ENCODE measurements at places on chromosomes 13 and 19. TPM values are rescaled to one million over a fixed set of nuclear protein-coding genes. Genes with fewer than 3 reads are reported as not detected.
A peak's percentile ranks its signal among the peaks of the same experiment; 100 is the strongest.

- no peak overlapping the region for H3K4me3 ChIP-seq
- no peaks in the 10 kb centered on the region for H3K27me3 ChIP-seq
- DNase-seq, result no peak
- no peak overlapping the region for H3K27ac ChIP-seq
- H3K36me3 ChIP-seq, result peaks cover 41% of the 10 kb centered on the region
Observed at GRCh38 chr13:41222259-41222852, 28.0 kb upstream of the KBTBD7 start.

DNA sequence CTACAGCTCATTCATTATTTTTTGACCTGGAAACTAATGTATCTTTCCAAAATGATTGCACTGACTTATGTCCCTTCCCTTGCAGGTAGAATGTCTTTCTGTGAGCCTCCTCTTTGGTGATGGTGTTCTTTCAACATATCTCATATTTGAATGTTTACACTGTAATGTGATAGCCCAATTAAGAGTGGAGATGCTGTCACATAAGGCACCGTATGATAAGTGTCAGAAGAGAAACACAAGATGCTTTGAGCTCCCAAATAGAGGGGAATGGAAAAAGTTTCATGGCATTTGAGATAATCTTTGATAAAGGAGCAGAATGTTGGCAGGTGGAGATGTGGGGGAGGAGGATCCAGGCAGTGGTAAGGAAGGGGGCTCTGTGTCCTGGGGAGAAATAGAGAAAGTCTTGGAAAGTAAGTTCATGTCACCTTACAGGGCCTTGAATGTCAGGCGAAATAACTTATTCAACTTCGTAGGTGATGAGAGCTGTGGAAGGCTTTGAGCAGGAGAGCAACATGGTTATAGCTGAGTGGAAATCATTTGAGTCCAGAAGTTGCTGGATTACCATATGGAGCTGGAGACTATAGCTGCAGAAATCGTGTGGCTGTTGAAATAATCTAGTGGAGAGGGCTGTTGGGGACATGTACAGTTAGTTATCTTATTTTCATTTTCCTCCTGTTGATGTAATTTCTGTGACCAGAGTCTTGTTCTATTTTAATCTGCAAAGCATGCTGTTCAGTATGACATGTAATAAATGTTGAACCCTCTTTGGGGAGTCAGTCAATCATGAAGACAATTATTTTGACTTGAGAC lies 10.3 kb upstream of the RNF113B start:
- H3K4me3 ChIP-seq, result no peak overlapping the region
- no peaks in the 10 kb centered on the region for H3K36me3 ChIP-seq
- DNase-seq, result no peak
- peak overlapping the region; percentile 55 for H3K27ac ChIP-seq
- peaks cover 45% of the 10 kb centered on the region for H3K4me1 ChIP-seq
- H3K27me3 ChIP-seq, result no peaks in the 10 kb centered on the region

- no peak overlapping the region for H3K4me3 ChIP-seq
- H3K4me1 ChIP-seq, result peaks cover 4% of the 10 kb centered on the region
- H3K27me3 ChIP-seq, result no peaks in the 10 kb centered on the region
- peaks cover under 1% of the 10 kb centered on the region for H3K36me3 ChIP-seq
- no peak overlapping the region for H3K27ac ChIP-seq
Observed at GRCh38 chr19:16957151-16957701, 68.4 kb downstream of the F2RL3 start.

DNA sequence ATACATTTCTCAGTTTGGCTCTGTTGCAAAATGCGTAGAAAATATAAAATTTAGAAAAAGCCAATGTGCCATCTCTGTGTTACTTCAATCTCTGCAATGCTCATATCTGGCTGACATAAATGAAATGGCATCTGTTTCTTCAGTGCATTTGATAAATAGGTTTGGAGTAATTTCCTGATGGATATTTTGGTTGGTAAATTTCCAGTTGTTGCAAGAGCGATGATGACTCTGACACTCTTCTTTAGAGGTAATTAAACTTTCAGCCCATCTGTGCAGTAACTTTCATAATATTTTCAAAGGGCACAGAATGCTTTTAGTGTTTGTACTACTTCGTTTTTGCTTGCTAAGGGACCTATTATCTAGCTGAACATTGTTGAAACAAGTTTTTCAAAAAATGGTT lies 1286.4 kb downstream of the PCDH9 start:
- DNase-seq, result no peak
- H3K27ac ChIP-seq, result peak overlapping the region; percentile 36
- peaks cover 15% of the 10 kb centered on the region for H3K4me1 ChIP-seq
- H3K4me3 ChIP-seq, result no peak overlapping the region

DNA sequence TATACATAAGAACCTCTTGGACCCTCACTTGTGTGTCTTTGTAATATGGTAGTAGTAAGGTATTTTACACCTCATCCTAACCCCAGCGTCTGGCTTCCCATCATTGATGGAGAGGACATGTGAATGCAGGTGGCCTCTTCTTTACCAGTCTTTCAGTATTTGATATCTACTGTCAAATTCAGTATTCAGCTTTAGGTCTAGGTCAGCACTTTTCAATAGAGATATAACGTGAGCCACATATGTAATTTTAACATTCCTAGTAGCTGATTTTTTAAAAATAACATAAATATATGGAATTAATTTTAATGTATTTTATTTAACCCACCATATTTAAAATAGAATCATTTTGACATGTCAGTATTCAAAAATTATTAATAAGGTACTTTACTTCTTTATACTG lies 2.9 kb downstream of the RAP2A start:
- H3K27ac ChIP-seq, result no peak overlapping the region
- H3K27me3 ChIP-seq, result no peaks in the 10 kb centered on the region
- H3K4me1 ChIP-seq, result peaks cover 27% of the 10 kb centered on the region
- H3K36me3 ChIP-seq, result no peaks in the 10 kb centered on the region
- no peak for DNase-seq

- peak overlapping the region; percentile 92 for H3K4me3 ChIP-seq
- no peaks in the 10 kb centered on the region for H3K27me3 ChIP-seq
- peaks cover 22% of the 10 kb centered on the region for H3K4me1 ChIP-seq
- peak overlapping the region; percentile 96 for H3K27ac ChIP-seq
- DNase-seq, result peak; percentile 89
Observed at GRCh38 chr13:74134777-74135325, 647 bp upstream of the KLF12 start.

Gene LSM7
- 113 TPM for total RNA-seq

Gene C13orf42
- total RNA-seq, result not detected

Gene IQCN
- total RNA-seq, result 0.52 TPM

Gene LPAR2
- 0.69 TPM for total RNA-seq

Data from esophagus muscularis mucosa (tissue), 4 donors.